Stimulated activated CD8-positive, alpha-beta memory T cell treated with anti-CD3 and anti-CD28 coated beads, Interleukin-4, amount 100 ng/mL, for 1 hour (primary cell): ENCODE measurements at places on chromosomes 3 and 15.

DNA sequence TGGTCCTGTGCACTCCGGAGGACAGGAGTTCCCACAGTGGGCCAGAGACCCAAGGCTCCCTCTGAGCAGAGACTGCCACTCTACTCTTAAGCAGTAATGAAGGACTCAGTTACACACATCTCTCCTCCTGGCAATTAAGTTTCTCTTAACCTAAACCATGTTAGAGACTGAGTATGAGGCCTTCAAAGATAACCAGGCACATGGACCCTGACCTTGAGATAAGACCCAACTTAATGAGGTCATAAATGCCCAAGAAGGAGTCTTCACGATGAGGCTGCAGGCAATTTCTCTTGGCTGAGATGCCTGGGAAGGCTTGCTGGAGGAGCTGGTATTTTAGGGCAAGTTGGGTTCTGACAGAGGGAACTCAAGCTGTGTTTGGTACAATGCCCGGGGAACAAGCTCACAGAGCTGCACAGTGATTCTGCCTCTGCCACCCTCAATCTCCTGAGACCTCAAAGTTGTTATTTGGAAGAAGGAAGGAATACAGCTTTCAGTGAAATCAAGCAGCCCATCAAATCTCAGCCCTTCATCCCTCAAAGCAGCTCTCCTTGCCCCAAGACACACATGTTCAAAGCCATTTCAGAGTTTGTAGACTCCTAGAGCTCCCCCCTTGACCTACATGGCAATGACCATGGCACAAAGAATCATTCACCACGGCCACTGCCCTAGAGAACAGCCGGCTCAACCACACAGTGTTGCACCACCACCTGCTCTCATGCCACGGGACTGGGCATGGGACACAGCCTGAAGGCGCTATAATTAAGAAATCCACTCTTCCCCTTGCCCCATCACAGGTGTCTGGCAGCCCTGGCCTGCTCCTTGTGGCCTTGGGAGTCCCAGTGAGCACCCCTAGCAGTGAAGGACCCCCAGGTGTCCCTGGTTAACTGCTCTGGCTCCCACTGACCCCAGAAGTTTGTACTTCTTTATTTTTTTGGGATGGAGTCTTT is 7.1 kb downstream of the RMDN3 start:
- no peak for DNase-seq

DNA sequence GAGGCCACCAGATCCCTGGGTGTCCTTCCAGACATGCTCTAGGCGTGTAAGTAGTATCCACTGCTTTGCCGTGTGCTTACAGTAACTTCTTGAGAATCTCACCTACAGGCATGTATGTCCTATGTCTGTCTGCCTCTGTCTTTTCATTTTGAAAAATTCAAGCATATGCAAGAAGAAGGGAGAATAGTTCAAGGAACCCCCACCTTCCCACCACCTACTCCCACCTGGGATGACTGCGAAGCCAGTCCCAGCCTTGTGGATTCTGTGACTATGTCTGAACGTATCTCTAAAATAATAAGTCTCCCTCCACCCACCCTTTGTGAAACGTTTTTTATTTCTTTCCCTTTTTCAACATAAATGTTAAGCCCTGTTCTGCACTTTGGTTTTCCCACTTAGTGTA is 15.0 kb downstream of the CHST13 start:
- DNase-seq: no peak

DNA sequence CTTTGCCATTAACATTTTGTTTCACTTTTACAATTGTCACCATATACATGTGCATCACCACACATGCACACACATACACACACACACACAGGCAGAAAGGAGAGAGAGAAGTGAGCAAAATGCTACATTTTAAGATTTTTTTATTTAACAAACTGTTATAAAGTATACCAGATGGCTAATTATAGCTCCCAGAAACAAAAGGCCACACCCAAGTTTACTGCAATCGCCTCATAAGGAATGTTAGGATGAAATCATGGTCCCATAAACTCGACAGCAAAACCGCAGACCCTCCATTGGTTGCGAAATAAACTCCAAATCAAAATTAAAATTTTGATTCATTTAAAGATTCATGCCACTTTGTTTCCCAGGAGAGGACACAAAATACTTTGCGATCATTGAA is 16.1 kb upstream of the C15orf61 start:
- DNase-seq: no peak

DNA sequence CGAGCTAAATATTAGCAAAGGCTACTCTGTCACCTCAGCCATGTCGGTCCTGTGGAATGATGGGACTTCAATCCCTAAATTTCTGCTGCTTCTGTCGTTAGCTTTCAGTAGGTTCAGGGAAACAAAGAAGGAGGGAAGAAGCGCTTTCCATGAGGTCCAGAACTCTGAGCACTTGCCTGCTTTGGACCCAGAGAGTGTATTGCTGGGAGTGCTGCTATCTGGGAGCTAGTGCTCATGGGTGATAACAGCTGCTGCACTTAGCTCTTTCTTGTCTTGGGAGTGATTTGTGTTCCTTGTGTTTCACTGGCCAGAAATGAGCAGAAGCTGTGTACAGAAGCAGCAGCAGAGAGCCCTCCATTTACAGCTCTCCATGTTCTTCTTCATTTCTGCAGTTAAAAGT is 369.8 kb downstream of the DIPK2A start:
- no peak for DNase-seq

DNA sequence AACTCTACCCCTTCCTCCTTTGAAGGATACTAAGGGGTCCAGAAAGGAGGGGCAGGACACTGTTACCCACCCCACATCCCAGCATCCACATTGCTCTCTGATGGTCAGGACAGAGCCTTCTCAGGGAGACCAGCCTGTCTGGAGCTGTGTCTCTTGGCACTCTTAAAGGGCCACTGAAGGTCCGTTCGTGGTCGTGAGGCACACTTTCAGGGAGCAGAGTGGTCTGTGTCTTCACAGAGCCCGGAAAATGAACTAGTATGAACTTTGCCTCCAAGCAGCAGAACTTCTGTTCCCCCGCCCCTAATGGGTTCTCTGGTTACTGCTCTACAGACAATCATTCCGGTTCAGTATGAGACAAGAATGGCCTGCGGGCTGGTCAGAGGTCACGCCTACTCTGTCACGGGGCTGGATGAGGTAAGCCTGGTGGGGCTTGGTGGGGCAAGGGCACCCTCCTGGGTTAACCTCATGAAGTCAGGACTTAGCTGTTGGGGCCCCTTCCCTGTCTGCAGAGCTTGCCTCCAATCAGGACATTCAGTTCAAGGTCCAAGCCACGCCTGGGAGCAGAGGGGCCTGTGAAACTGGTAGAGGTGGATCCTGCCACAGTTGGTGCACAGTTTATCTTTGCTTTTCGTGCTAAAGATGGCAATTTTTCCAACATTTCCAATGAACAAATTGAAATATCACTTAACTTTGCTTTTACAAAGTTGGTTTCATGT is 33.2 kb downstream of the CAPN3 start:
- no peak for DNase-seq

GRCh38 chr3:148457886-148458285 is 239.8 kb upstream of the AGTR1 start:
- DNase-seq: no peak

DNA sequence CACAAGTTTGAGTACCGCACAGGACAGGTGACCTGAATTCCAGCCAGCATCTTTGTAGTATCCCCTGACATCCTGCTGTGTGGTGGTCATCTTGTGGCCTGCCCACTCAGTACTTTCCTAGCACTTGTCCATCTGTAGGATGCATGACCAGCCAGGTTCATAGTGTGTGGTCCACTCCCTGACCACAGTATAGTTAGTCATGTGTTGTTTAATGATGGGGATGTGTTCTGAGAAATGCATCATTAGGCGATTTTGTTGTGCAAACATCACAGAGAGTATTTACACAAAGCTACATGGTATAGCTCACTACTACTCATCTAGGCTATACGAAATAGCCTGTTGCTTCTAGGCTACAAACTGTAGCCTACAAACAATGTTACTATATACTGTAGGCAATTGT is 16.9 kb upstream of the RBPMS2 start:
- no peak for DNase-seq

- DNase-seq: no peak
Observed at GRCh38 chr3:134333522-134334181, 40.6 kb downstream of the AMOTL2 start.

- no peak for DNase-seq
Observed at GRCh38 chr3:51830836-51831385, 30.5 kb upstream of the IQCF2 start.

- no peak for DNase-seq
Observed at GRCh38 chr3:16550305-16550675, 36.8 kb upstream of the RFTN1 start.

DNA sequence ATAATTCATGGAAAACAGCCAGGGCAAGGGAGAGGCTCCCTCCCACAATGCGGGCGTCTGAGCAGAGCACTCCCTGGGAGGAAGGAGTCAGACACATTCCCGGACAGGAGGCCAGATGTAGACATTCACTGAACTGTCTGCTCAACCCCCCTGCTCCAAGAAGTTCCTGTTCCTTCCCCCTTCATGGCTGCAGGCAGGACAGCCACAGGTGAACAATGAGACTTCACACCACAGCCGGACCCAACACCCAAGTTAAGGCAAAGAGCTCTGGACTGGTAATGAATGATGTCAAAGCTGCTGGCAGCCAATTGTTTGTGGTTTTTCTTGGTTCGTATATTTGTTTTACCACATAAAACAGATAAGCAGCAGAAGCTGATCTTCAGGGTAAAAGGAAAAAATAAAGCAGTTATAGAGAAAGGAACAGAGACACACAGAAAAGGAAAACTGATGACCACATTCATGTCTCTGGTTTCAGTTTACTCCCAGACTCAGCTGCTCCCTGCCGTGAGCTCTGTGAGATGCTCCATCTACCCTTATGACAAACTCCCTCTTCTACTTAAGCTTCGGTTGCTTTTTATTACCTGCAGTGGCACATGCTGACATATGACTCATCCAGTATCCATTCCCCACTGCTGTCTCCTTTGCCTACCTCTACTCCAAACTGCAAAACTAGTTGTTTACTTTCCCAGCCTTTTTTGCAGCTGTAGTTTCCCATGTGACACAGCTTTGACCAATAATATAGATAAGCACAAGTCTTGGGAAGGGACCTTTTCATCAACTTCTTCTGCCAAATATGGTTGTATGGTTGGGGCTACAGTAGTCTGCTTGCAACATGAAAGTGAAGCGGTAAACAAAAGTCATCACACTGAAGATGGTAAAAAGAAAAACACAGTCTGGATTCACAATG is 33.1 kb downstream of the DZIP1L start:
- no peak for DNase-seq

DNA sequence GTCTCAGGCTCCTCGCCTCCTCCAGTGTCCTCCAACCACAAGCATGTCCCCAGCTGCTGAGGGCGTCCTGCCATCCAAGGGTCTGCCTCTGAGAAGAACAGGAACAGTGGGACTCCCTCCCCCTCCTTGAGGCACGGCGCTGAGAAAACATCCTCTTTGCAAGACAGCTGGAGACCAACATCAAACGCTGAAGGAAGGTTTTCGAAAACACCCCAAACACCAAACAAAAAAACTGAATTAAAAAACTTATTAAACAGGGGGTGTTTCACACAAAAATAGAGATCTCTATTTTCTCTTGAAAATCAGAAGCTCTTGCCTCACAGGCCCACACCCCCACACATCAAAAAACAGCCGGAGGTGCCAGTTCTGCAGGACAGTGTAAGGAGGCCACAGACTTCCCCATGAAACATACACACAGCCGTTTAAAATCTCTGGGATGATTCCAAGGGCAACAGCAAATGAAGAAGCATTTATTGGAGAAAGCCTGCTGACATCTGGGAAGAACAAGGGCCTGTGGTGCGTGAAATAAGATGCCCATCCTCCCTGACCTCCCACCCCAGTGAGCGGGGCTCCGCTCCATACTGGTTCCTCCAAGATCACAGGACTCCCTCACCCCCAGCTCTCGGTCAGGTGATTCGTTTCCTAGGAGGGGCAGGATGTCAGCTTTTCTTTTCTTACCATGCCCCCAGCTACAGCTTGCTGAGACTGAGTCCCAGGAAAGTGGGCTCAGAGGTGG is 71.3 kb downstream of the NUP210 start:
- no peak for DNase-seq

- DNase-seq: no peak
Observed at GRCh38 chr3:69240651-69241568, 118.5 kb upstream of the LMOD3 start.

DNA sequence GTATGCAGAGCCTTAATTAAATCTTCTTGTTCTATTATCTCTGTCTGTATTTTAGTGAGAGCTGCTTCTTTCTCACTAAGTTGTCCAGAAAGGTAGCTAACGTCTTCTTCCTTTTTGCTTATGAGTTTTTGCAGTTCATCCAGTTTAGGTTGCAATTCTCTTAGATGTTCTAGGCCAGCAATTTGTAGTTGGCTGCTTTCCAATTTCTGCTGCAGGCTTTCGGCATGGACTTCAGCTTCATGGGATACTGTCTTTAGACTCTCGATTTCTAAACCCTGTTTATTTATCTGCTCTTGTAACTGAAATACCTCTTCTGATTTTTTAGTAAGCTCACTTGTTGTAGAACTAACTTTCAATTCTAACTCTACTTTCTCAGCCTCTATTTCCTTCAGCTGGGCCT is 35.5 kb upstream of the HCLS1 start:
- DNase-seq: no peak

GRCh38 chr3:55294557-55294956 is 192.5 kb downstream of the WNT5A start:
- DNase-seq: no peak

- DNase-seq: peak; percentile 45
Observed at GRCh38 chr15:70100474-70101341, 3.0 kb upstream of the TLE3 start.

DNA sequence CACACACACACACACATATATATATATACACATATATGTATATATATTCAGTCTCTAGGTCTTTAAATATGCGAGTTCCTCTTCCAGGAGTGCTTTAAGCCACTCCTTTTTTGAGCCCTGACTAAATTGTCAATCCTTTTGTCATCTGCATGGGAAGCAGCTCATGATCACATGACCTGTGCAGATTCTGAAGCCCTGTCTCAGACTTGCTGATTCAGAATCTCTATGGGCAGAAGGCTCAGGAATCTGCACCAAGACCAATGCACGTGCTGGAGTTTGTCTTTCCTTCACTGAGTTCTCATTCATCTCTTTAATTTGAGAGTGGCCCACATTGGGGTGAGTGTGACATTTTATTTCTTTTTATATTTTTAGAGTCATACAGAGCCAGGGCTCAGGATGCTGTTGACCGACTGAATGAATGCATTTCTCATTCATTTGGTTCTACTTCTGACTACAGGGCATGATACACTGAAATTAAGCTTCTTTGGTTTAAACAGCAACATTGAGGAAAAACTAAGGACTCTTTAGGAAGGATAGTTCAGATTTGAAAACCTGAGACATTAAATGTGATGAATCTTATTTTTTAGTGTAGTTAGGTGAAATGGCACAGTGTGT is 307.5 kb downstream of the EDEM1 start:
- DNase-seq: no peak

GRCh38 chr3:121152573-121152972 is 244.6 kb downstream of the STXBP5L start:
- no peak for DNase-seq

- no peak for DNase-seq
Observed at GRCh38 chr3:10392244-10392643, 71.3 kb upstream of the SEC13 start.

GRCh38 chr3:72890166-72890925 is 2.5 kb downstream of the GXYLT2 start:
- DNase-seq: no peak

GRCh38 chr15:55627730-55628368 is 39.7 kb upstream of the PYGO1 start:
- DNase-seq: no peak
